ENCODE measurements at places on chromosomes 6 and 20. TPM values are rescaled to one million over a fixed set of nuclear protein-coding genes. Genes with fewer than 3 reads are reported as not detected.

Gene AIF1
- 6.2 TPM for total RNA-seq

Gene LAMA2
- 6.4 TPM for total RNA-seq

Gene WFDC12
- not detected for total RNA-seq

- no peaks in the 10 kb centered on the region for H3K27me3 ChIP-seq
- peak overlapping the region; percentile 80 for H3K4me3 ChIP-seq
- no peaks in the 10 kb centered on the region for H3K4me1 ChIP-seq
- DNase-seq = peak; percentile 60
- peak overlapping the region; percentile 99 for H3K27ac ChIP-seq
Measured at GRCh38 chr6:26195376-26195923, 108.2 kb downstream of the HFE start.

- no peak overlapping the region for H3K27ac ChIP-seq
- no peaks in the 10 kb centered on the region for H3K4me1 ChIP-seq
- H3K36me3 ChIP-seq = no peaks in the 10 kb centered on the region
- no peaks in the 10 kb centered on the region for H3K27me3 ChIP-seq
Measured at GRCh38 chr20:32391003-32391402, 32.9 kb downstream of the ASXL1 start.

GRCh38 chr6:31660381-31661261, at the start of gene C6orf47:
TSS of gene C6orf47 (minus strand) at chr6:31660778. CDS start at chr6:31659947, 831 bp downstream.
- H3K4me1 ChIP-seq = peaks cover 23% of the 10 kb centered on the region
- peak within 1 kb of the TSS; percentile 95 for H3K27ac ChIP-seq
- peak; percentile 95 for DNase-seq
- H3K4me3 ChIP-seq = peak within 1 kb of the TSS; percentile 96
